ENCODE measurements at places on chromosomes 12 and 14.
A peak's percentile ranks its signal among the peaks of the same experiment; 100 is the strongest.

DNA sequence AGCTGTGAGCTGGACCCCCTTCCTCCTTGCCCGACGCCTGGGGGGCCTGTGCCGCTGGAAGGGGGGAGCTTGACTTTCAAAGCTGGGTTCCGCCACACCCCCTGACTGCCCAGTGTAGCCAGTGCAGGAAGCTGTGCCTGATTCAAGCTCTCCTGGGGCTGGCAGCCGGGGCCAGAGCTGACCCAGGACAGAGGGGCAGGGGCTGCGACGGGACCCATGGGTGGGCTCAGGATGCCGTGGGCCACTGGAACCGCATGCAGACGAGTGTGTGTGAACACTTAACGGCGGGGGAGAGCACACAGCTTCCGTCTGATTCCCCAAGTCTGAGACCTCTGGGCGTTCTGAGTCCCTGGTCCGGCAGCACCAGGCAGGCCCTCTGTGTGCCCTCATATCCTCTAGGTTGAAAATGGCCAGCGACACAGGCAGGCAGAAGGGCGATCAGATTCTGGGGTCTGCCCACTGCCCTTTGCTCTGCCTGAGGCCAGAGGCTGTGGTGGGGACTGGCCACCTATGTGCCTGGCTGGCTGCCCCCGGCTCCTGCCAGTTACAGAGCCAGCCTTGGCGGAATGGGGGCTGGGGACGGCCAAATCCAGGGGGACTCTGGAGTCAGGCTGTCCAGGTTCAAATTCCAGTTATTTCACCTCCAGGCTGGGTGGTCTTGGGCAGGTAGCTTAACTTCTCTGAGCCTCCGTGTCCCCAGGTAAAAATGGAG lies 54.0 kb downstream of the CYP46A1 start:
- no peak overlapping the region for H3K4me3 ChIP-seq
- peaks cover 43% of the 10 kb centered on the region for H3K27me3 ChIP-seq
- H3K27ac ChIP-seq = no peak overlapping the region

- DNase-seq = no peak
- no peaks in the 10 kb centered on the region for H3K27me3 ChIP-seq
- no peaks in the 10 kb centered on the region for H3K4me1 ChIP-seq
- peaks cover 3% of the 10 kb centered on the region for H3K36me3 ChIP-seq
- no peak overlapping the region for H3K4me3 ChIP-seq
These were observed 376.7 kb downstream of the ALG10 start for GRCh38 chr12:34398706-34399630.

GRCh38 chr12:31245822-31246469 lies 80.0 kb downstream of the SINHCAF start:
- H3K27ac ChIP-seq = no peak overlapping the region
- H3K36me3 ChIP-seq = no peaks in the 10 kb centered on the region
- no peak for DNase-seq
- H3K27me3 ChIP-seq = peaks cover 1% of the 10 kb centered on the region
- H3K4me1 ChIP-seq = no peaks in the 10 kb centered on the region
- H3K4me3 ChIP-seq = no peak overlapping the region

- H3K4me1 ChIP-seq = no peaks in the 10 kb centered on the region
- DNase-seq = no peak
- H3K27me3 ChIP-seq = peaks cover 1% of the 10 kb centered on the region
- H3K4me3 ChIP-seq = no peak overlapping the region
These were observed 174.8 kb upstream of the AVPR1A start for GRCh38 chr12:63325757-63326156.

GRCh38 chr12:43278541-43278832 lies 273.5 kb downstream of the ADAMTS20 start:
- DNase-seq = no peak
- no peaks in the 10 kb centered on the region for H3K4me1 ChIP-seq
- H3K4me3 ChIP-seq = no peak overlapping the region
- H3K36me3 ChIP-seq = no peaks in the 10 kb centered on the region
- no peak overlapping the region for H3K27ac ChIP-seq

DNA sequence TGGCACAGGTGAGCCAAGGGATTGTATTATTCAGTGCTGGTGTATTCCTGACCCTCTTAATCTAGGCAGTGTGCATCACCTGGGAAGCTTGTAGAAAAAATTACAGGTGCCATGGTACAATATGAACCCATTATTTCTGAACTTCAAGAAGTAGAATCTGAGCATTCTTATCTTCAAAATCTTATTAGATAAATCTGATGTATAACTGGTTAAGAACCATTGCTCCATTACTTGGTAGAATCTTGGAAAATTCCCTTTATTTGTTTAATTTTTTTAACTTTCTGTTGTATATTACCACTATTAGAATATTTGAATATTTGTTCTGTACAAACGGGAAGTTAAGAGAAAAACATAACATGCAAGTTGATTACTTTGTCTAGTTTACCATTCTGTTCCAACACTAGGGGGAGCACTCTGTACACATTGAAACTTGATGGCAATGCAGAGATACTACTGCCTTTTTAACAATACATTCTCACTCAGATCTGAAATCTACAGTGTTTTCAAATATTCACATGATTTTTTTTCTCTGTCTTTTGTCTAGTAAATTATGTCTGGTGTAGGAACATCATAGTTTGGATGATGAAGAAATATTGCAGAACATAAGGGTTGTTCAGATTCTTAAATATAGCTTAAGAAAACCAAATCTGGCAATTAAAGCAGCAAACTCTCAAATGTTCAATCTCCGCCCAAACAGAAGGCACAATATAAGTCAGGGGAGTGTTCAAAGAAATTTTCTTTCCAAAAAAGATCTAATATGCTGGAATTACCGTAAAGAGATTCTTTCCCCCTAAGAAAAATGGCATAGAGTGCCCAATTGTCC lies 196.6 kb downstream of the PCNX1 start:
- H3K4me3 ChIP-seq = no peak overlapping the region
- H3K27ac ChIP-seq = peak overlapping the region; percentile 2
- H3K4me1 ChIP-seq = peaks cover 3% of the 10 kb centered on the region
- DNase-seq = no peak
- H3K27me3 ChIP-seq = no peaks in the 10 kb centered on the region

GRCh38 chr14:29548948-29549370 lies 378.7 kb downstream of the PRKD1 start:
- H3K27ac ChIP-seq = no peak overlapping the region
- H3K4me3 ChIP-seq = no peak overlapping the region
- DNase-seq = no peak
- no peaks in the 10 kb centered on the region for H3K4me1 ChIP-seq
- no peaks in the 10 kb centered on the region for H3K36me3 ChIP-seq

- no peaks in the 10 kb centered on the region for H3K36me3 ChIP-seq
- H3K27me3 ChIP-seq = no peaks in the 10 kb centered on the region
- H3K4me1 ChIP-seq = no peaks in the 10 kb centered on the region
- no peak overlapping the region for H3K4me3 ChIP-seq
- no peak overlapping the region for H3K27ac ChIP-seq
These were observed 296.2 kb upstream of the FLRT2 start for GRCh38 chr14:85233756-85234155.

- H3K4me1 ChIP-seq = no peaks in the 10 kb centered on the region
- H3K27me3 ChIP-seq = no peaks in the 10 kb centered on the region
- H3K36me3 ChIP-seq = no peaks in the 10 kb centered on the region
- H3K27ac ChIP-seq = no peak overlapping the region
- no peak overlapping the region for H3K4me3 ChIP-seq
These were observed 18.9 kb downstream of the FGD4 start for GRCh38 chr12:32418221-32418620.

- peak overlapping the region; percentile 97 for H3K27ac ChIP-seq
- H3K4me3 ChIP-seq = peak overlapping the region; percentile 74
- no peaks in the 10 kb centered on the region for H3K27me3 ChIP-seq
- DNase-seq = peak; percentile 53
These were observed 65.3 kb downstream of the FOXN3 start for GRCh38 chr14:89351516-89352404.

- peaks cover 93% of the 10 kb centered on the region for H3K36me3 ChIP-seq
- peak overlapping the region; percentile 94 for H3K27ac ChIP-seq
- peaks cover 92% of the 10 kb centered on the region for H3K4me1 ChIP-seq
- peak; percentile 43 for DNase-seq
These were observed 39.6 kb downstream of the DAD1 start for GRCh38 chr14:22549324-22549962.

DNA sequence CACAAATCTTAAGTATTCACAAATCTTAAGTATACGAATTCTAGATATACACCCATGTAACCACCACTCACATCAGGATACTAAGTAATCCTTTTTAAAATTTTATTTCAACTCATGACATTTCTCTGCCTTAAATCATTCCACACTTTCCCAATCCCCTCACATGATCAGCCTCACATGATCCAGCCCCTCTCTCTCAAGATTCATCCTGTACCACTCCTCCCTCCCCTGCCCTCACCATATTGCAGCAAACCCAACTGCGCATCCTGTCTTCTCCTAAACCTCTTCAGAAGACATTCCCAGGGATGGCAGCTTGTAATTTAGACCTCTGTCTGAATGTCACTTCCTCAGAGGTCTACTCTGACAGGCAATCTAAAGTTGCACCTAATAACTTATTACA lies 1.7 kb upstream of the EIF4B start:
- H3K4me1 ChIP-seq = peaks cover 15% of the 10 kb centered on the region
- H3K27me3 ChIP-seq = peaks cover 3% of the 10 kb centered on the region
- peaks cover 29% of the 10 kb centered on the region for H3K36me3 ChIP-seq

DNA sequence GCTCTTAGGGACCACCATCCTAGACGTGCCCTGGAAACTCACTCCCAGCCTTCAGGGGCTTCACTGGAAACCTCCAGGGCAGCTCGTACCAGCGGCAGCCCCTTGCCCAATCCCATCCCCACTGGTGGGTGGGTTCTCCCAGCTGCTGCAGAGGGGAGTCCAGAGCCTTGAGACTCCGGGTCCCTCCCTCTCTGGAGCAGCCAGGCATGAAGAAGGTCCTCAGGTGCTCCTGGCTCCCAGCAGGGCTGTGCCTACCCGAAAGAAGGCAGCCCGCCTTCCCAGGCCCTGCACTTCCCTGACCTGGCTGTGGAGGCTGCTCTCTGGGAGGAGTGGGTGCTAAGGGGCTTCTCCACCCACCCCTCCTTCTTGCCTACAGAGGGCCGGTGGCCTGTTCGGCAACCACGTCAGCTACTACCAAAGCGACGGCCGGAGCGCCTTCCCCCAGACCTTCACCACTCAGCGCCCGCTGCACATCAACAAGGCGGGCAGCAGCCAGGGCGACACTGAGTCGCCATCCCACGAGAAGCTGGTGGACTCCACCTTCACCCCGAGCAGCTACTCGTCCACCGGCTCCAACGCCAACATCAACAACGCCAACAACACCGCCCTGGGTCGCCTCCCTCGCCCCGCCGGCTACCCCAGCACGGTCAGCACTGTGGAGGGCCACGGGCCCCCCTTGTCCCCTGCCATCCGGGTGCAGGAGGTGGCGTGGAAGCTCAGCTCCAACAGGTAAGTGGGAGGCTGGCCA lies 115.5 kb upstream of the FKBP4 start:
- no peak overlapping the region for H3K27ac ChIP-seq
- peaks cover 2% of the 10 kb centered on the region for H3K36me3 ChIP-seq
- peaks cover 7% of the 10 kb centered on the region for H3K4me1 ChIP-seq
- H3K27me3 ChIP-seq = no peaks in the 10 kb centered on the region
- no peak for DNase-seq
- no peak overlapping the region for H3K4me3 ChIP-seq

GRCh38 chr14:81430235-81430634 lies 30.1 kb upstream of the STON2 start:
- peaks cover 3% of the 10 kb centered on the region for H3K4me1 ChIP-seq
- H3K27ac ChIP-seq = no peak overlapping the region
- DNase-seq = no peak
- H3K27me3 ChIP-seq = peaks cover 45% of the 10 kb centered on the region
- H3K4me3 ChIP-seq = no peak overlapping the region

DNA sequence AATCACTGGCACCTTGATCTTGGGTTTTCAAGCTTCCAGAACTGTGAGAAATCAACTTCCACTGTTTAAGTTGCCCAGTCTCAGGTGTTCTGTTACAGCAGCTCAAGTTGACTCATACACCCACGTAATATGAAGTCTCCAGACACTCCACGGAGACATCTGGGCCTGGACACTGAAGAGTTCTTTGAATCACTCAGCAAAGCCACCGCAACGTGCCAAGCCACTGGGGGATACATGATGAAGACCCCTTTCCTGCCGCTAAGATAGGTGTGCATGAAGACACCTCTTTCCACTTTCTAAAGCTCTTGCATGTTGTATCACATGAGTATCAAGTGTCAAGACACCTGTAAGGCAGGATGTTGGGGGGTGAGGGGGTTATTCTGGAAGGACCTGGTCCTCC lies 311.7 kb upstream of the RTL1 start:
- no peak overlapping the region for H3K27ac ChIP-seq
- DNase-seq = no peak
- no peak overlapping the region for H3K4me3 ChIP-seq
- no peaks in the 10 kb centered on the region for H3K4me1 ChIP-seq
- peaks cover 2% of the 10 kb centered on the region for H3K36me3 ChIP-seq
- H3K27me3 ChIP-seq = no peaks in the 10 kb centered on the region

DNA sequence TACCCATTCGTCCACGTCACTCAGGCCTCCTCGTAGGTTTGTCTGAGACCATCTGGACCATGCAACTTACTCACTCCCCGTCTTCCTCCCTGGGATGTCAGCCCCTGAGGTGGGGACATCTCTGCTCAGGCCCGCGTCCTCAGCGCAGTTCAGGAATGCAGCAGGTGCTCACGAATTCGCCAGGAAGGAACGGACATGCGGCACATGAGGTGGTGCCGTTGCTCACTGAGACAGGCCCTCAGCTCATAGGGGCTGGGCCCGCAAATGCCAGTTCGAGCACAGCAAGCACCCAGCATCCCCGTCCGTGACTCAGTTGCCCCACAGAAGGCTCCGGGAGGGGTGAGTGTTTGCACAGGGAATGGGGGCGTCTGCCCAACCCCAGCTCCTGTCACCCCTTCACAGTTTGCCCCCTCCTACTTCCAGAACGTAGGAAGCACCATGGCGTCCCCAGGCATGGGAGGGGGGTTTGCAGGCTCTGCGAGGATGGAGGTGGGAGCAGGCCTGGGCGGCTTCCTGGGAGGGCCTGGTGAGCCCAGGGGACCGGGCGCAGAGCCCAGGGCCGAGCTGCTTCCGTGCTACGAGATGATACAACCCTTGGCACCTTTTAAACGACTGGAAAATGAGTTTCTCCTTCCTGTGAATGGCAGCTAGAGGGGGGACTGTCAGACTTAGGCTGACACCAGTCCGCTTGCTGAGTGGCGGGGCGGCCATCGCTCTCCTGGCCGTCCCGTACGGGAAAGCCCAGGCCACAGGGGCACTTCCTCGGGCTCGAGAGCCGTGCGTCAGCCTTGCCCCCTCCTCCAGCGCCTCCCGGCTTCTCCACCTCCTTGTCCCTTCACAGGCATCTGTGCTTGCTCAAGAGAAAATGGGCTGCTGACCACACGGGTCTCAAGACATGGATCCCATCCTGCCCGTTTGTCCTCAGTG lies 6.9 kb downstream of the GALNT9 start:
- peaks cover 14% of the 10 kb centered on the region for H3K4me1 ChIP-seq
- H3K27ac ChIP-seq = no peak overlapping the region
- H3K27me3 ChIP-seq = peaks cover 20% of the 10 kb centered on the region
- H3K4me3 ChIP-seq = no peak overlapping the region
- no peak for DNase-seq

- H3K36me3 ChIP-seq = peaks cover 25% of the 10 kb centered on the region
- no peak for DNase-seq
- no peaks in the 10 kb centered on the region for H3K27me3 ChIP-seq
- H3K4me1 ChIP-seq = peaks cover 19% of the 10 kb centered on the region
These were observed 7.7 kb downstream of the RACGAP1 start for GRCh38 chr12:50017641-50018040.

All from activated CD8-positive, alpha-beta T cell treated with anti-CD3 and anti-CD28 coated beads for 36 hours (primary cell).